ENCODE measurements at places on chromosomes 4 and X.
A peak's percentile ranks its signal among the peaks of the same experiment; 100 is the strongest.

DNA sequence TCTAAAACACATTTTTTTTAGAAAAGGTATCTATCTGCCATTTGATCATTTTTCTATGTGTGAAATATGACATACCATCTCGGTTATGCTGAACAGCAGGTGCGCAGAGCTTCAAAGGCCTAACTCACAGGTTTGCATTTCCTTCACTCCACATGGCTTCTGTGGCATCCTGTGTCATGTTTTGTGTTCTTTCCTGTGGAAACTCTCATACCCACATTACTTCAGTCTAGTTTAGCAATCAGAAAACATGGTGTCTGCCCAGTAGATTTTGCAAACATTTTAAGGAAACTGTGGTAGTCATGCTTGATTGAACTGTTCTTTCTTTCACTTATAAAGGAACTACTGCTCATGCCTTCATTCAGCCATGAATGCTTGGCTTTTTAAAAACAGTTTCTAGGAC, 11.3 kb upstream of the ARAP2 start:
- DNase-seq, result peak; percentile 46

DNA sequence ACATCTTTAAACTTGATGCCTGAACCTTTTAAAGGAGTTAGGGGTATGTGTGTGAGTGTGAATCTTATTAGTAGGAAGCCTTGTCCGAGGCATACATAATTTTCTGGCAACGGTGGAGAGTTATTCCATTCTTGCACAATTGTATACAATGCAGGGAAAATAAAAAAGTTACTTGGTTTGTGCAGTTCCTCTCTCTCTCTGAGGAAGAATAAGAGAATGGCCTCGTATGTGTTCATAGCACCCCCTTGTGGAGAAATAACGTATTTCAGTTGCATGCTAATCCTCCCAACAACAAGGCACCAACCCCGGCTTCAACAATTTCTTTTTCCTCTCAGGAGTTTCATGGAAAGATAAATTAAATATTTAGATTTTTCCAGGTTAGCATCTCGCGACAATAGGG, 33.7 kb upstream of the FGF13 start:
- DNase-seq, result peak; percentile 6

DNA sequence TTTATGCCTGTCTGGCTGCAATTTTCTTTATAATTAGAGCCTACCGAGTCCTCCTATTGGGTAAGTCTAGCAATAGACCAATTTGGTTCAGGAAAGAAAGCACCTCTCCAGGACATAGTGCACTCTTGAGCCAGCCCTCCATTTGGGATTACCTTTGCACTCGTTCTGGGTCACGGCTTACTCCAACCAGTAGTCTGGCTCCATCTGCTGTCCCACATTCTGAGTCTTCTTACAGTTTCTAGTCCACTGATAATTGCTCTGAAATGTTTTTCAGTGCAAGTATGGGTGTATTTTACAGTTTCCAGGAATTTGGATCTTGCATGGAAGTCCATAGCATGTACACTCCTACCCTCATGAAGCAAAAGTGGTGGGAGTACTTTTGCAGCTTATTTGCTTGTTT, 34.8 kb upstream of the USP51 start:
- no peak for DNase-seq

DNA sequence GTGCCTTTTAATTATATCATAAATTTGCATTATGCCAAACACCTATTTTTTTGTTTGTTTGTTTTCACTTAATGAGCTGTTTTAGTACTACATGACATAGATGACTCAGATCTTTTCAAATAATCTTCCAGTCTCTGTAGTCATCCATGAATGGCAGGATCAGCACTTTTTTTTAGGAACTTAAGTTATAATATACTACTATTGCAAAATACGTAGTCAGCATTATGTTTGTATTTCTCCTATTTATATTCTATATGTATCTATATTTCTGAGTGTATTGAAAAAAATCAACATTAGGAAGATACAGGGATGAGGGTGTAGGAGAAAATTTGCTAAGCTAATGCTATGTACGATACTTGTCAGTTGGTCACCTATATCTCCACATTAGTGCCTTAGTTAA, 773.1 kb upstream of the AGA start:
- no peak for DNase-seq

- DNase-seq, result no peak
Measured at GRCh38 chrX:135421932-135422809, at the start of gene SMIM10L2A. Gene SMIM10L2A, plus strand, starts transcription at chrX:135421944. Its CDS starts 188 bp downstream, at chrX:135422132.

DNA sequence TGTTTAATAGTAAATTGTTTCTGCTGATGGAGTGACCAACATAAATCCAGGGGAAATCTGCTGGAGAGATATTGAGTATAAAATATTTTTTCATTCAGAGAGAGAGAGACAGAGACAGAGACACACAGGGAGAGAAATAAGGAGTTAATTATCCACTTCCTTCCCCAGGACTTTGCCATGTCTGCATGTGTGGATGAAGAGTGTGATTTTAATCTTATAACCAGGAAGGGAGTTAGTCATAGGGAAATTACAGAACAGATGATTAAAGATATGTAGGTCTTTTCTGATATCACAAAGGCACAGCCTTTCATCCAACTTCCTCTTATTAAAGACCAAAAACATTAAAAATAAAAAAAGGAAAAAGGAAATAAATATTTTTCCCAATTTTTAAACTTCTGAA, 526.3 kb downstream of the SPRY1 start:
- no peak for DNase-seq

DNA sequence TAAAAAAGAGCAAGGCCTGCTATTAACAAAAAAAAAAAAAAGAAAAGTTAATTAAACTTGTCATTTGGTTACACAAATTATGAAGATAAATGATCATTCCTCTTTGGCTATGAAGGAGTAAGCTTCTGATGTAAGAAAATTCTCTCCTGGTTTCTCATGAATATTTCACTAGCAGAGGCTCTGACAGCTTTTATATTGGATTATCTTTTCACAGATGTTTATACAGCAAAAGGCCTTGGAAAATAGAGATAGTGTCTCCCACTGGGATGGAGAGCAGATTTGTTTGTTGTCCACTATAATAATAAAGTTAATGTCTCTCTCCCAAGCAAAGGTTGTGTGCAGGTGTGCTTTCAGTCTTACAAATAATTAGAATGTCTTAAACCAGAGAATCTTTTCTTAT, 40.7 kb upstream of the PDGFC start:
- no peak for DNase-seq

GRCh38 chr4:188779581-188779980, 640.3 kb downstream of the TRIML1 start:
- DNase-seq, result no peak

- no peak for DNase-seq
Measured at GRCh38 chr4:77861495-77861894, 1.1 kb upstream of the MRPL1 start.

DNA sequence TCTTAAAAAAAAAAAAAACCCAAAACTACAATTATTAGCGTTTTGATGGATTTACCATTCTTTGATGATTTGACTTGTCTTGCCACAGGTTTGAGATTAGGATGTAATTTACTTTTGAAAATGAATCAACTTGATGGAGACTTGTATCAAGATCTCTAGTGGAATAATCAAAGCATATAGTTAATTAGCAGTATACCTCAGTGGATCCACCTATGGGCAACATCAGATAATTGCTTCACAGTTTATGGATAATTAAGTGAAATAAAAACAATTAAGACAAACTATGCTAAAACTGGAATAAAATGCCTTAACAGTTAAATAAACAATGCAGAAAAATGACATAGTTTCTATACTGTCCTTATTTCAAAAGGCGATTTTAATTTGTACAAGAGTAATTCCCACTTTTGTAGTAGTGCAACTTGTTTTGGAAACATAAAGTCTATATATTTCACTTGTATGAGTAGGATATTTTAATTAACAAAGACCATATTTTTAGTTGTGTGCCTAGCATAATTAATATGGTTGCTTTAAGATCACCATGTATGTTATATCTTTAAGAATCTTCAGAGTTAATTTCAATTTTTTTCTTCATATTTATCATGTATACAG, 4.2 kb downstream of the CPEB2 start:
- peak; percentile 8 for DNase-seq

- DNase-seq, result no peak
Measured at GRCh38 chr4:89146196-89146595, 34.9 kb downstream of the TIGD2 start.

DNA sequence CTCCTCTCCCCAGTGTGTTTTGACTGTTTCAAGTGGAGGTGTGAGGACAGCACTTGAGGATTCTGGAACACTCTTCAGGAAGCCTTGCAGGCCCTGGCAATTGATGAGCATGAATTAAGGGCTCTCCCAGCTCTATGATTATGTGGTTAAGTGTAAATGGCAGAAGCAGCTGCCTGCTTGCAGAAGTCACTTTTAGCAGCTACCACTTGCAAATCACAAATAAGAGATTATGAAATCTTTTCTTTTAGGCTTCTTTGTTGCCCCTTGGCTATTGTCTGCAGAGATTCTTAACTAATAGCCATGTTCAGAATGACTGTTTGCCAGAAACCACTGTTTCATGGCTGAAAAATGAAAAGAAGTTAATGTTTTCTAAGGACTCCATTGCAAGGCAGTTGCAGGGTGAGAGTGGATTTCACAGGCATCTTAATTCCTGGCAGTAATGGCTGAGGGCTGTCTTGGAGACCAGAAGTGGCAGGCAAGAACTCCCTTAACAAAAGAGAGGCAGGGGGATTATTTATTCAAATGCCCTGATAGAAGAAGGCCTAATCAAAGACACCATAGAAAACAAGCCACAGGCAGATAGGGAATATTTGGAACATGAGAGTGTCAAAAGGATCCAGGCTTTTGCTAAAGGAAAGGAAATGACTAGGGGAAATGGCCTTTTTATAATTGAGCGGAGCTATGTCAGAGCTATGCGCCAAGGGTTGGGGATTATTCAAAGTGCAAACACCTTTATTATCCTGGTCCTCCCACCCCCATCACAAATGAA, 8.3 kb upstream of the HOPX start:
- no peak for DNase-seq

GRCh38 chrX:11188664-11189063, 77.5 kb downstream of the HCCS start:
- no peak for DNase-seq

DNA sequence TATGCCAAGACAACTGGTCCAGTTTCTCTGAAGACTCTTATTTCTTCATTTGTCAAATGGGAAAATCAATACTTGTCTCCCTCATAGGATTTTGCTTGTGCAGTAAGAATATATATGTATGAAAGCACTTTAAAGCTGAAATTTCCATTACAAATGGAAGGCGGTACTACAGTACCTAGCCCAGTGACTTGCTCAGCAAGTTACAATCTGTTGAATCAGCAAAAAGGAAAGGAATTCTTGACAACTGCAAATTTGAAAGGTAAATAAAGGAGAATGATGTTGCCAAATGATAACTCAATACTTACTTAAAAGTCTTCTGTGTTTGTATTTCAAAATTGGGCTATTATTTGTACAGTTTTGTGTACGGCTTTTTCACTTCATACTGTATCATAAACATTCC, 71.1 kb downstream of the PKD2 start:
- DNase-seq, result no peak

- no peak for DNase-seq
Measured at GRCh38 chr4:68348577-68348976, 1.3 kb downstream of the YTHDC1 start.

- peak; percentile 75 for DNase-seq
Measured at GRCh38 chrX:130108647-130109428, 1.5 kb downstream of the ELF4 start.
